Hematopoietic multipotent progenitor cell treated with erythropoietin and hydrocortisone succinate and interleukin-3 and kit ligand, for 17 days (in vitro differentiated cells): ENCODE measurements at places on chromosomes 11 and 22.

- no peak for DNase-seq
These were observed 39.8 kb downstream of the RELT start for GRCh38 chr11:73415854-73416615.

- no peak for DNase-seq
These were observed 2.2 kb downstream of the TMEM80 start for GRCh38 chr11:697811-698311.

DNA sequence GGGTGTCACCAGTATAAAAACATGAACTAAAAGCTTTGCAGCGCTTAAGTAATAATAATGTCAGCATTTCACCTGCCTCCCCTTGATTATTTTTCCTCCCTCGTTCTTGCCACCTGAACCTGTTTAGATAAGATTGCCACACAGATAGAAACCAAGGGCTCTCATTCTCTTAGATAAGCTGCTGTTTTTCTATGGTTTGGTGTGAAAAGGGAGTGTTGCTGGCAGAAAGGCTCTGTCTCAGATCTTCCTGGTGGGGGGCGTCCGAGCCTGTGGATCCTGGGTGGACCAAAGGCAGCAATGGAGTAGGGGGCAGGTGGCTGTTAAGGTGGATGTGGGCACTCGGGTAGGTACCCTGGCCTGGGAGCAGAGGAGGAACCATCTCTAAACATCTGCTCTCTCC is 147.5 kb downstream of the ST3GAL4 start:
- DNase-seq: no peak

DNA sequence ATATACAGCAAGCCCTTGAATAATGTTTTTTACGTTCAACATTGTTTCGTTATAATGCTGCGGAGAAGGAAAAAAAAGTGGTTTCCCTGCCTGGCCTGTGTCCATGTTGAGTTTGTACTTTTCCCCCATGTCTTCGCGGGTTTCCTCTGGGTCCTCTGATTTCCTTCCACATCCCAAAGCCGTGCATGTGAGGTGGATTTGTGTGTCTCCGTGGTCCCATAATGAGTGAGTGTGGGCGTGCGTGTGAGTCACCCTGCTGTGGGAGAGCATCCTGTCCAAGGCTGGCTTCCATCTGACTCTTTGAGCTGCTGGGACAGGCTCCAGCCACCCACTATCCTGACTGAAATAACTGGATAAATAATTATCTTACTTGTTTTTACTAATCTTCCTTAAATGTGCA is 29.6 kb upstream of the SNX19 start:
- no peak for DNase-seq

- DNase-seq: no peak
These were observed 541.3 kb downstream of the LUZP2 start for GRCh38 chr11:25038131-25038530.

DNA sequence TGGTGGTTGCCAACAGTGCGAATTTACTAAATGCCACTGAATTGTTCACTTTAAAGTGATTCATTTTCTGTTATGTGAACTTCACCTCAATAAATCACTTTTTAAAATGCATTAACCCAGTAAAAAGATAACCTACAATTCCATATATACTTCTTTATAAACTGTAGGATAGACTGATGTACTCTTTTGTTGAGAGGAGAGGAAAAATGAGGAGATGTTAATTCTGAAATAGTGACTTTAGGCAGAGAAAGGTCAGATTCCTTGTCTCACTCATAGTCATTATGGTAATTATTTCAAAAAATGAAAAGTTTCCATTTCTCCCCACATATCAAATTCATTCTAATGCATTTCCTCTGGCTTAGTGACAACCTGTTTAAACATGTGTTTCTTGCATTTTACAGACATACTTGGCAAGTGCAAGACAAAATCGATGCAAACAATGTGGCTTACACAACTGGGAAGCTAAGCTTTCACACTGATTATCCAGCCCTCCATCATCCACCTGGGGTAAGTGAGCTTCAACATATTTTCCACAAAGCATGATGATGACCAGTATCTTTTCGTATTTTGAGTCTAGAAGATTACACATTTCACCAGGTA is 74.5 kb downstream of the BBOX1 start:
- DNase-seq: no peak

DNA sequence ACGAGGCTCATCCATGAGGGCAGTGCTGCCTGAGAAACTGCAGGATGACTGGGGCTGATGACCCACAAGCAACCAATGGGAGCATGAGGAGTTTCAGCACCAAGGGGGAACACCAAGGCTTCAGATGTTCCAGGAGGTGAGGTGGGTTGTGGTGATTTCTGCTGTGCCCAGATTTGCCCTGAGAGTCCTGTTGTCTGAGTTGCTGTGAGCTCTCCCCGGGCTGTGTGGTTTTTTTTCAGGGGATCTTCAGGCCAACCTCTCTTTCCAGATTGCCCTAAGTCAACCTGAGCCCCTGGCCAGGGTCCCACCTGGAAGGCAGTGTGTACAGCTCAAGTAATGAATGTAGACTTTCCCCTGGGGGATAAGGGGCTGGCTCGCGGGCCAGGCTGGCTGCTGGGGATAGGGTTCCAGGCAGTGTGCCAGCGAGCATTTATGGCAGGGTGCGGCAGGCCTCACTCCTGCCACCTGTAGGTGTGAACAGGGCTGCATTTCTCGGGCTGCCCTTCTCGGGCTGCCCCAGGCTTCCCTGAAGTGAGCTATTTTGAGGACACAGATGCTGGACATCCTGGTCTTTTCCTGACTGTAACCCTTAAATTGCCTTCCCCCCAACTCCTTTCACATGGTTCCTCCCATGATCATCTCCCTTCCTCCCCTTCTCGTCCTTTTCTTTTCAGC is 9.8 kb downstream of the SLC22A6 start:
- DNase-seq: peak; percentile 9

DNA sequence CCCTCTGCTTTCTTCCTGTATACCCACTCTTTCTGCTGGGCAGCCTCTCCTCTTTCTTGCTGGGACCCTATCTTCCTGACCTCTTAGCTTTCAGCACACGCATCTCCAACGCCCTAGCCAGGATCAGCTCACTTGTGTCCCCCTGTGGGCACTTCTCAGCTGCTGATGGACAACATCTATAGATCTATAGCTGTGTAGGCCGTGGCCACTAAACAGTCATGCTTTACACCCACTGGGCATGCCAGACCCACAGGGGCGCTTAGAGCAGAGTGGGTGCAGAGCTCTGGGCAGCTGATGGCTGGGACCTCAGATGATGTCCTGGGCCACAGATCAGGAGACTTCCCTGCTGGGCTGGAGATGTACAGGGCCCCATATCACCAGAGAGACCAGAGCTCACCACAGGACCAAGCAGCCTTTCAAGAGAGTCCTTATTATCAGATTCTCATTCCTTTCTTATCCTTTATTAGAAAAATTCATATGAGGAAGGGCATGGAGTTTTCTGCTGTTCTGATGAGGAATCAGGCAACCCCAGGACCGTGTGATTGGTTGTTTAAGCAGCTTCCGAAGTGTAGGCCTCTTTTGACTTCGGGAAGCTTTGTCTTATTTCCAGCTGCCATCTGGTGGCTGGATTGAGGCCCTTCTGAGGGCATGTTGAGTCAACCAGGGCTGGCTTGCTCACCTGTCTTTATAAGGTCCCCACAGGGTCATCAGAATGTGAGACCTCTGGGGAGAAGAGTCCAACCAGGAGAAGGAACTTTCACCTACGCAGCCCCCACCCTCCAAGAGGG is 60.5 kb downstream of the OSBP2 start:
- peak; percentile 76 for DNase-seq

DNA sequence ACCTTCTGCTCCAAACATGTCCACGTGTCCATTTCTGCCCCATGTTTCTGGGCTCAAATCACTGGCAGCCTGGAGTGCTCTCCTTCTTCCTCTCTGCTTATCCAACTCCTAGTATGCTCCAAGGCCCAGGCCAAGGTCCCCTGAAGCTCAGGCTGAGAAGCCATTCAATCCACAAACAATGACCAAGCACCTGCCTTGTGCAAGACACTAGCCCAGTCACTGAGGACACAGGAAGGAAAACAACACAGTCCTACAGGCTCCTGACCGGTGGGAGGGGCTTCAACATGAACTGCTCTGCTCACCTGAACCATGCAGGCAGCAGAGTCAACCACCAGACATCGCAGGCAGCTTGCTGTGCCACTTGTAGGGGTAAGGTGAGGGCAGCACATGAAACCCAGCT is 93.6 kb downstream of the RPL27A start:
- DNase-seq: no peak

- no peak for DNase-seq
These were observed 20.6 kb downstream of the ADM start for GRCh38 chr11:10325277-10326011.

- no peak for DNase-seq
These were observed 25.1 kb downstream of the ADM start for GRCh38 chr11:10329935-10330334.

GRCh38 chr11:46738887-46739286 is 19.9 kb downstream of the F2 start:
- no peak for DNase-seq

GRCh38 chr11:61919705-61920631 is 2.6 kb upstream of the RAB3IL1 start:
- DNase-seq: peak; percentile 91
